ENCODE measurements at places on chromosomes 2 and 18.

DNA sequence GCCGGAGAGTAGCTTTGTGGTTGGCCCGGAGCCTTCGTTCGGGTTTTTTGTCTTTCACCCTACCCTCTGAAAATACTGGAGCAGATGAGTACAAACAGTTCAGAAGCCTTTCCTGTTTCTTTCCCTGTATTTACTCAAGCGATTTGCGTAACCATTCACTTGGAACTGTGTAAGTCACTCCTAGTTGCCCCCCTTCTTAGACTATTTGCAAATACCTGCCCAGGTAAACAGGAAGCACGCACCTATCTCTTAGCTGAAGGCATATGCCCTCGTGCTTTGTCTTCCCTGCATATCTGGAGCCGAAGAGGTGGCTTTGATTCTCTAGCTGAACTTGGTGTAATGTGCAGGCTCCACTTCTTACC, 1.4 kb downstream of the KCNS3 start:
- no peak for DNase-seq
- peak overlapping the region; percentile 40 for H3K27ac ChIP-seq
- no peaks in the 10 kb centered on the region for H3K36me3 ChIP-seq
- peaks cover 15% of the 10 kb centered on the region for H3K4me1 ChIP-seq

DNA sequence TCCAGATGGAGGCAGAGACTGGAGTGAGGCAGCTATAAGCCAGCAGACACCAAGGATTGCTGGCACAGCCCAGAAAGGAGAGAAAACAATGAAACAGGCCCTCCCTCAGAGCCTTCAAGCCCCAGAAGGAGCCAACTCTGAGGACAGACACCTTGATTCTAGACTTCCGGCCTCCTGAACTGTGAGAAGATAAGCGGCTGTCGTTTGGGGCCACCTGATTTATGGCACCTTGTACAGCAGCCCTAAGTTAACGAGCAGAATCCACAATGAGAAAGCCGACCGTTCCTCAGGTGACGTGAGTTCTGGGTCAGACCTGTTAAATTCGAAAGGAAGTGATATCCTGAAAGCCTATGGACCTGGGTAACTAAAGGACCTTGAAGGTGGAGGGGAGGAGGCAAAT, 7.3 kb upstream of the CNDP2 start:
- no peak overlapping the region for H3K4me3 ChIP-seq
- no peaks in the 10 kb centered on the region for H3K36me3 ChIP-seq
- peaks cover 6% of the 10 kb centered on the region for H3K4me1 ChIP-seq
- no peak for DNase-seq

DNA sequence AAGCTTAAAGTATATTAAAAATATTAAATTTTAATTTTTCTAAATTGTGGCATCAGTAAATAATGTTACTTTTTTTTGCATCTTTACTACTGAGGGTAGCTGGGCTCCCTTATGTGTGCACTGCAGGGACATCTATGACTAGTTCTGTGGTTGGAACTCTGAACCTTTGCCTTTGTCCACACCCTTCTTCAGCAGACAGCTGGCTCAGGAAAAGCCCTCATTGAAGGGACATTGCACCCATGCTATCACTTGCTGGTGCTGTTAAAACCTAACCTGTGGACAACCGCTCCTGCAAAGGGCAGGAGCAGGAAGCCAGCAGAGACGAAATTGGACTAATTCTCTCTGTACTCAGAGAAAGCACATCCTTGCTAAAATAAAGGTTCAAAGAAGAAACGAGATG, 30.1 kb downstream of the MOCOS start:
- H3K36me3 ChIP-seq = no peaks in the 10 kb centered on the region
- no peaks in the 10 kb centered on the region for H3K4me1 ChIP-seq
- no peak overlapping the region for H3K27ac ChIP-seq
- no peaks in the 10 kb centered on the region for H3K27me3 ChIP-seq
- DNase-seq = no peak

DNA sequence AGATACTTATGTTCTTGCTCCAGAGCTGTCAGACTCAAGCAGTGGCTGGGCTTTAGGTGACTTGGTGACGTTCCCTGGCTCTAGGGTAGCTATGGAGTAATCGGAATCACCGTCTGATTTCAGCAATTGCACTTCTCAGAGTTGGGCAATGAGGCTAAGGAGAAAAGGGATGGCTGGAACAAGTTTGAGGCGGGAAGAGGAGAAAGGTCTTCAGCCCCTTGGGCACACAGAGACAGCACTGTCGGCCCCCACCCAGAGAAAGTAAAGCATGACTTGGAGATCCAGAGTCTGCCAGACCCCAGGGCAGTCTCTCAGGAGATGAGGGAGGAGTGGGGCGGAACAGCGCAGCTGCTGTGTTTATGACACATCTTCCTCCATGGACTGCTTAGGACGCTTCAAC, 114.5 kb downstream of the KLHL29 start:
- H3K36me3 ChIP-seq = no peaks in the 10 kb centered on the region
- no peaks in the 10 kb centered on the region for H3K27me3 ChIP-seq
- peak overlapping the region; percentile 71 for H3K27ac ChIP-seq
- no peak overlapping the region for H3K4me3 ChIP-seq
- DNase-seq = no peak

GRCh38 chr2:28392297-28393113, at the start of gene FOSL2:
Gene FOSL2, plus strand, starts transcription at chr2:28392858. Its CDS starts 863 bp downstream, at chr2:28393721.
- peak within 1 kb of the TSS; percentile 96 for H3K4me3 ChIP-seq
- H3K36me3 ChIP-seq = peaks cover 12% of the 10 kb centered on the region
- H3K4me1 ChIP-seq = peaks cover 1% of the 10 kb centered on the region
- peak within 1 kb of the TSS; percentile 100 for H3K27ac ChIP-seq
- H3K27me3 ChIP-seq = no peaks in the 10 kb centered on the region

DNA sequence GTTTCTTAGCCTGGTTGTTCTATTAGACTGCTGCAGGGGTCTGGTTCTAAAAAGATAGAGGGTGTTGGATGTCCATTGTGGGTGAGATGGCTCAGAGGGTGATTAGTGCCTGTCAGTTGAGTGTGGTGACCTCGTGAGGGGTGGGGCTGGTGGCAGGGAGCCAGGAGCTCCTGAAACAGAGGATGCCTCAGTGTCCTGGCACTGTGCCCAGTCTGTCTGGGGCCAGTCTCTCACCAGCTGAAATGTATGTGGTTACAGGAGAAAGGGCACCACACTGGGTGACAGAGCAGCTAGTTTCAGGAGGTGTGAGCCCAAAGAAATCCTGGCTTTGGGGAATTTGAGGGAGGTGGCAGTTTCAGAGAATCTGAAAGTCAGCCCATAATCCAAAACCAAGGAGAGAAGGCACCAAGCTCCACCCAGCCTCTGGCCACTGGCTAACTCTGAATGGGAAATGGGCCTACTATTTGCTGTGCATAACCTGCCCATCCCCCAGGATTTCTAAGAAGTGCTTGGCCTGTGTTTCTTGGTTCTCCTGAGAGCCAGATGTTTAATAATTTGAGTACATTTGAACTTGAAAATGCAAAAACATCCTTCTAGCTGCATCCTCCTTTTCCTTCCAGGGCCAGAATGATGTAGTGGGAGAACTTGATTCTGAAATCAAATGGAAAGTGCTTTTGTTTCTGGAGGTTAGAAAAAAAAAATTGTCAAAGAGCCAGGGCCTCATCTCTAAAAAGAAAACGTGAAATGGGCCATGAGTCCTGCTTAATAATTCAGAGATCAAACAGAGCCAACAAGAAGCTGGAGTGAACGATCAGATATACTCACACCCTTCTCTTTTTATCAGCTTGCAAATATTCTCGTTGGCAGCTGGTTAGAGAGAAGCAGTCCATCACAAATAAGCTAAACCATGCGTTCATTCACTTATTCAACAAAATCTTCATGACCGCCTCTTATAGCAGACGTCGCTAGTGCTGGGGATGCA, 92.3 kb downstream of the B3GNT2 start:
- DNase-seq = peak; percentile 43
- H3K27me3 ChIP-seq = no peaks in the 10 kb centered on the region
- H3K27ac ChIP-seq = no peak overlapping the region
- H3K4me1 ChIP-seq = peaks cover 20% of the 10 kb centered on the region
- no peak overlapping the region for H3K4me3 ChIP-seq

DNA sequence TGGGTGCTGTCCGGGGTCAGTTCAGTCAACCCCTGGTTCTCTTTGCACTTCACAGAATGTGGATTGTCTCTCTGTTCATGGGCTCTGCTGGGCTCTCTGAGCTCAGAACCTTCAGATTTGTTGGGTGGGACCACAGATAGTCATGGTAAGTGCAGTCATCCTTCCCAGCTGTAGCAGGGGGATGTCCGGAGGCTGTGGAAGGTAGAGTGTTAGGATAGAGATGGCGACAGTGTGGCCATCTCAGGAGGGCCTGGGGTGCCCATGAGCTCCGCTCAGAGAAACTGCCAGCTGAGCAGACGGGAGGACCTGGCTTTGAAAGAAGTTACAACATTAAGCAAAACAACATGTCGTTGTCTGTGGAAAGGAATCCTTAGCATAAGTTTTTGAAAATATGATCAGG, 149.8 kb downstream of the FAM210A start:
- H3K36me3 ChIP-seq = no peaks in the 10 kb centered on the region
- H3K4me3 ChIP-seq = no peak overlapping the region
- DNase-seq = no peak
- no peaks in the 10 kb centered on the region for H3K27me3 ChIP-seq
- H3K4me1 ChIP-seq = no peaks in the 10 kb centered on the region

Data from tibial artery (tissue), 4 donors.